ENCODE measurements at places on chromosomes 5 and 9.
A peak's percentile ranks its signal among the peaks of the same experiment; 100 is the strongest.

DNA sequence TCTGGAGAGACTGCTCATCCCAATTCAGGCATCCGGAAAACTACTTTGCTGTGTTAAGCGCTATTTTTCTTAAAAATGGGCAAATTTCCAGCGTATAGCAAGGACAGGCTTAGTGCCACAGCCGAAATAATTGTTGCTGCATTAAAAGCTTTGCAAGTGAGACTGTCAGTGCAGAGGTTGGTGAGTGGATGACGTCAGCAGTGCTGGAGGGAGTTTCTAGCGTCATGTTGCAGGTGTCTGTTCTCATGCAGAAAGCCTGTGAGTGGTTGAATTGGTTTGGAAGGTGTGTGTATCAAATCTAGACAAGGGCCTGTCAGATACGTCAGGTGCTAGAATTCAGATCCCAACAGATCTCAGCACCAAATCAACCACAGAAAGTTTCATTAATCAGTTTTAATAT, 204.4 kb downstream of the TRIO start:
- DNase-seq: no peak

- DNase-seq: no peak
These were observed 41.5 kb downstream of the ERCC8 start for GRCh38 chr5:60903356-60903755.

DNA sequence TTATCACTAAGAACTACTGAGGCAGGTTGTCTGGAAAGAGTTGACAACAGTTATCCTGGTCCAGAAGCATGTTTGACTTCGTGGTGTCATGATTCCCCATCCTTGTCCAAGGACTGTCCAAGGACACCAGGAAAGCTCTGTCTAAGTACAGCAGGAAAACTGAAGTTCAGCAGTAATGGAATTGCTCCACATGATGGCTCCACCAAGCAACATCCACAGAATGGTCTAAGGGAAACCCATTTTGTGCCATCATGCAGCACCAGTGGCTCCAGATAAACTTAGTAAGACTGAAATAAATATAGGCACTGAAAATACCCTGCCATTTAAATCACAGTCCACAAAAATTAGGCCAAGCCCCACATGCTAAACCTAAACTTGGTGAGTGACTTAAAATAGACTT, 192.8 kb downstream of the CDH18 start:
- DNase-seq: peak; percentile 31

DNA sequence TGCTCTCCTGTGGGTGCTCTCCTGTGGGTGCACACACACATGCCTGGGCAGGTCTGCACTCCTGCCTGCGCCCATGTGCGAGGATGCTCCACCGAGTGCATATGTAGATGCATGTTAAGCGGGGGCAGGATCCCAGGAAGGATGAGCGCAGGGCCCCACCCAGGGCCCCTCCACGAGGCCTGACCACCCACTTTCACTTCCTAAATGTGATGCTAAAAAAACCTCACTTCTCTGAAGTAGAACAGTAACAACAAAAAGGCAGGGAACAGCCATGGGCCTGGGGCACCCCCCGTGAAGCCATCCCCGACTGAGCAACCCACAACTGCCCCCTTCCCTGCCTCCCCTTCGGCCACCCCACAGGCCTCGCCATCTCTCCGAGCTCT, 48.2 kb upstream of the SARDH start:
- no peak for DNase-seq

DNA sequence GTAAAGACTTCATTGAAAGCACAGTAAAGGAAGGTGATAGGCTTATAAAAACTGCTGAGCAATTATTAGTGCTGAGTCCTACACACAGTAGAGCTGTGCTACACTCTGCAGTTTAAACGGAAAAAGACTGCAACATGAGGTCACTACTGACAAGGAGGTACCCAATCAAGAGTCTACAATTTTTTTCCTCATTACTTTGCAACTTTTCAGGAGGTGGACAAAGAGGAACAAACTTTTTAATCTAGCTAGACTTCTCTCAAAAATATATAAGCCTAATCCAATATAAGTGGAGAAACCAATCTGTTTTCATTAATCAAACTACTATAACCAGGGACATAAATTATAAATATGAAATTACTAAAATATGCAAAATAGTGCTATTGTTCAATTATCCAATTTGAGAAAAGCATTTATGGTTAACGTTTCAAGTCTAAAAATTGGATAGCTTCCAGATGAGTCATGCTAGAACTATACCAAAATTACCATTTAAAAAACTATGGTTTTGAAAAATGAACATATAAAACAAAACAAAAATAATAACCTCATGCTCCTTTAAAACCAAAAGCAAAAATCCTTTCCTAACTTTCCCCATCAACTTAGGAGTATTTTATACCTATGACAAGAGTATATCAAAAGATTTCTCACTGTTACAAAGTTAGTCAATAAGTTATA, 37.7 kb downstream of the FAM13B start:
- DNase-seq: no peak

DNA sequence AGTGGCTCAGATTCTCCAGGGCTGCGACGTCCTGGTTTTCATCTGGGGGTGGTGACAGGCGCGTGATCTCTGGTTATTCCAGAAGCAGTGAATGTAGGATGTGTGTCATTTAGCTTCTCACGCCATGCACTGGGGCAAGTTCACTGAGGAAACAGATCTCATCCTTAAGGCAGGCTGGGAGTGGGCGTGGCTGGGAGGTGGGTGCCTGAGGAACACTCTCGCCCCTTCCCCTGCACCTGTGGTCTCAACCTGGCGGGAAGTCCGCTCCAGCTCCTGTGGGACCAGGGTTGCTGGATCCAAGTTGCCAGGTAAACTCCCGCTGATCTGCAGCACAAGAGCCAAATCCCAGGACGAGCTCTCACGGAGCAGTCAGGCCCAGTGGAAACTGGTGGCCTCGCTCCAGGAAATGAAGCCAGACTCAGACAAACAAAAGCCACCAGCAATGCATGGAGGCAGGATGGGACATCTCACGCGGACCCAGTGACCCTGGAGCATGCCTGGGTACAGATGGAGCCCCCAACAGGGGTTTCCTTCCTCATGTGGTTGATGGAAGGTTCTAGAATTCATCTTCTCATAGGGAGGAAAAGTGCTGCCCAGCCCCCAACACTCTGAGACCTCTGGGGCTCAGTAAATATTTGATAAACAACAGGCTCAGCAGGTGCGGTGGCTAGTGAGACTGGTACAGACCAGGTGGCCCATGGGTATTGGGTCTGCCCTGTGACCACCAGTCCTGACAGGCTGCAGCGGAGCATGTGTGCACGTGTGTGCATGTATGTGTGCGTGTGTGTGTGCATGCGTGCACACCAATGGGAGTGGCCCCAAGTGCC, 16.3 kb upstream of the SLC12A7 start:
- peak; percentile 55 for DNase-seq

GRCh38 chr5:171736976-171737891, 48.4 kb upstream of the SMIM23 start:
- DNase-seq: no peak

DNA sequence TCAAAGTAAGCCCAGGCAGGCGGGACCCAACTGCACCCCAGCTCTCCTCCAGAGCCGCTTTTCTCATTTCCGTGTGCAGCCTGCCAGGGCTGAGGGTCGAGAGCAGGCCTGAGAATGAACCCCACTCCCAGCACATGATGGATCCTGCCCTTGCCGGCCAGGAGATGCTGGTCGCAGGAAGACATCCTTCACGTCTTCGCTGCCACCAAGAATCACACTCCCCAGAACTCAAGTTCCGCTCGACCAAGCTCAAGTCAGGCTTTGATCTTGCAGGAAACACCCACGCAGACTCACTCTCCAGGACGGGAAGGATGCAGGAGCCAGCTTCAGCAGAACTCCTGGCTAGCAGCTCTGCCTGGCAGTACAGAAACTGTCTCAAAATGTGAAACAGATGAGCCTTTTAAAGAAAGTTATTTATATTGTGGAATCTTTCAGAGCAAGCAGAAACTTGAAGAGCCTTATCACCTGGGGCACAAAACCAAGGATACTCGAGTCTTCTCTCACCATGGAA, 102.4 kb downstream of the ROR2 start:
- no peak for DNase-seq

- DNase-seq: no peak
These were observed 5.8 kb upstream of the RECK start for GRCh38 chr9:36030871-36031270.

- DNase-seq: no peak
These were observed 9.4 kb downstream of the MYOZ3 start for GRCh38 chr5:150670275-150670947.

GRCh38 chr5:168266016-168266415, 25.4 kb upstream of the WWC1 start:
- DNase-seq: no peak

- DNase-seq: no peak
These were observed 7.1 kb downstream of the BRD9 start for GRCh38 chr5:885529-885928.

GRCh38 chr9:136255896-136256890, 10.6 kb upstream of the QSOX2 start:
- DNase-seq: no peak

DNA sequence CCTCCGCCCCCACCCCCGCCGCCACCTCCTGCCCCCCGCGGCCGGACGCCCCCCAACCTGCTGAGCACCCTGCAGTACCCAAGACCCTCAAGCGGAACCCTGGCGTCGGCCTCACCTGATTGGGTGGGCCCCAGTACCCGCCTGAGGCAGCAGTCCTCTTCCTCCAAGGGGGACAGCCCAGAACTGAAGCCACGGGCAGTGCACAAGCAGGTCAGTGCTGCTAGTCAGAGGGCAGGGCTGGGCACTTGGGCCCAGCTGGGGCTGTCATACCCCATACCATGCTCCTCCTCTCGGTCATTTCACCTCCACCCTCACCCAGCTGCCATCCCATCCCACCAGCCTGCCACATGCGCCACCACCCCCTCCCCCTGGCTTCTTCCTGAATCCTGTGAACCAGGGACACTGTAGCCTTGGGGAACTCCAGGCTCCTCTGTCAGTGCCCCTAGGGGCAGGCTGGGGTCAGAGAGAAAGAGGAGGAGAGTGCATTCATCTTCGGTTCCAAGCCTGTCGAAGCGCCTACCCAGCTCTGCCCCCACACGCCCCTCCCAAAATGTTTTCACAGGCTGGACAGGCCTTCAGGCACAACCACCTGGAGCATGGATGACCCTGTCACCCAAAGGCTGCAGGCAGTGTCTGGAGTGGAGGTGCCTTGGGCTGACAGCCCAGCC, 122.0 kb downstream of the DAB2IP start:
- no peak for DNase-seq

DNA sequence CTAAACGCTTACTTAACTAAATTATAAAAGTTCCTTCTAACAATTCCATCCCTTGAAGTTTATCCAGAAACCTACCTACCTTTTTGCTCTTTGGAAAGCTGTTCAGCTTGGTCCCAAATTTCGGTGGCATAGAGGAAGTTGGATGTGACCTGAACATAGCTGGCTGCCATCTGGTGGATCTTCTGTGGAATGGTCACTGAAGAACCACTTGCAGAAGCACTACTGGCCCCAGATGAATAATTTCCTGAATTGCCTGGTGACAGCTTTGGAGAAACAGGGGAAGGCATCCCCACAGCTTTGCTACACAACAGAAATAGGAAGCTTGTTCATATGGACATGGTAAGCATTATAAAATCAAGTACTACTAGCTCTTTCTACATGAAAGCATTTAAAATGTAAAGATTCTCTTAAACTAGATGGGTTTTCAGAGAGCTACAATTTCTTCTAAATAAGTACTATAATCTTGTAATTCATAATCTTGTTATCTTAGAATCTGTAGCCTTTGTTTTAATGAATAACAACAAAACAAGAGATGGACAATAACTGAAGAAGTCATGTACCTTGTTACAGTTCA, 9.9 kb downstream of the LEAP2 start:
- DNase-seq: peak; percentile 27

DNA sequence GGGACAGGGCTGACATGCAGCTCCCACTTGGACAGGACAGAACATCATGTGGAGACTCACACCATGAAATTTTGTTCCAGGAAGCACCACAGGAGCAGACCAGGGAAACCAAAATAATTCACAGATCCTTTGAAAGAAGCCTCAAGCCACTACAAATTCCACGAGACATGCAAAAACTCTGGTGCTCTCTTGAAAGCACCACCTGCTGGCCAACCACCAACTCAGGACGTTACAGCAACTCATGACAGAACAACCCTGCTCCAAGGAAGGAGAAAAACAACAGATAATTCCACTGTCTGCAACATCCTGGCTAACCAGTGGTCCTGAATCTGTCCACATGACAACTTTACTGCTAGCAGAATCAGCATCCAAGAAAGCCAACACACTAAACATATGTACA, 516.0 kb downstream of the SPATA31D1 start:
- no peak for DNase-seq

GRCh38 chr5:10266839-10267238, 16.8 kb downstream of the CCT5 start:
- no peak for DNase-seq

- no peak for DNase-seq
These were observed 111.5 kb upstream of the BASP1 start for GRCh38 chr5:17105744-17106418.

DNA sequence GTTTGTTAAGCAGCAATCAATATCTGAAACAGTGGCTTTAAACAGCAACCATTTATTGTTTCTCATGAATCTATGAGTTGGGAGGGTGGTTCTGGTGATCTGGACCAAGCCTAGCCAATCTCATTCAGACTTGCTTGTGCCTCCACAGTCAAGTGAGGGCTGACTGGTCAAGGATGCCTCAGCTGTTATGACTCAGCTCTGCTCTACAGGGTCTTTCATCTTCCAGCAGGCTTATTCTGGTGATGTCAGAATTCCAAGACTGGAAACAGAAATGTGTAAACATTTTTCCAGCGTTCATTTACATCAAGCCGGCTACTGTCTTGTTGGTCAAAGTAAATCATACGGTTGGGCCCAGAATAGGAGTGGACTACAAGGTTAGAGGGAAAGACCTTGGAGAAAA, 2.5 kb upstream of the PIP5K1B start:
- no peak for DNase-seq

- DNase-seq: peak; percentile 33
These were observed 27.9 kb upstream of the TLE1 start for GRCh38 chr9:81717061-81717746.

DNA sequence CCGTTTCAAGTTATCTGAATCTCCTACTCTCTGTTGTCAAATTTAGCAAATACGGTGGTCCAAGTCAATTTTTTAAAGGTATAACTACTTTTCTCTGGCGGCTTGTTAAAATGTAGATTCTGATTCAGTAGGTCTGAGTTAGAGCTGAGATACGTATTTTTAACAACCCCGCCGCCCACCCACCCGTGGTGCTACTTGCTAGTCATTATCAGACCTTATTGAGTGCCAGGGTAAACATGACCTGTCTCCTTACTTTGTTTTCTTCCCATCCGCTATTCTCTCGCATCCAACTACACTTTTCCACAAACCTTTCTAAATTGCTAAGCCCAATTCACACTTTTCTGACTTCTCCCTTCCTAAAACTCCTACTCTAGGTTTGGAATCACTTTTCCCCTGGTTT, 694 bp upstream of the PLAA start:
- DNase-seq: no peak

GRCh38 chr5:112608975-112609374, 128.7 kb upstream of the APC start:
- no peak for DNase-seq

- no peak for DNase-seq
These were observed 1059.1 kb upstream of the DMAC1 start for GRCh38 chr9:8858596-8859161.

- DNase-seq: no peak
These were observed 309.2 kb upstream of the EFNA5 start for GRCh38 chr5:107979900-107980299.
